ENCODE measurements at places on chromosomes 3 and 15.

DNA sequence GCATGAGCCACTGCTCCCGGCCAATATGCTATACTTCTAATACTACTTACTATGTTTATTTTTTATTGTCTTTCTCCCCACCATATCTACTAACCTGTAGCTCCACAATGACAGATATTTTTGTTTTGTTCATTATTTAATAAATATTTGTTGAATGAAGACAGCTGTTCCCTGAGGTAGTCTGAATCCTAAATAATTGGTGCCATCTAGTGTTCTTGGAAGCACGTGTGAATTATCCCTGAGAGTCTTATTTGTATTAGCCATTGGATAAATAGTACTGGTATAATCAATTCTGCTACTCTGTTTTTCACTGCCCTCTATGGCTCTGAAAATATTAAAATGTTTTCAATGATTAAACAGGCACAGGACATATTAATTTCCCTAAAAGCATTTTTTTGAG is 5.6 kb upstream of the APPL1 start:
- peak; percentile 4 for DNase-seq

DNA sequence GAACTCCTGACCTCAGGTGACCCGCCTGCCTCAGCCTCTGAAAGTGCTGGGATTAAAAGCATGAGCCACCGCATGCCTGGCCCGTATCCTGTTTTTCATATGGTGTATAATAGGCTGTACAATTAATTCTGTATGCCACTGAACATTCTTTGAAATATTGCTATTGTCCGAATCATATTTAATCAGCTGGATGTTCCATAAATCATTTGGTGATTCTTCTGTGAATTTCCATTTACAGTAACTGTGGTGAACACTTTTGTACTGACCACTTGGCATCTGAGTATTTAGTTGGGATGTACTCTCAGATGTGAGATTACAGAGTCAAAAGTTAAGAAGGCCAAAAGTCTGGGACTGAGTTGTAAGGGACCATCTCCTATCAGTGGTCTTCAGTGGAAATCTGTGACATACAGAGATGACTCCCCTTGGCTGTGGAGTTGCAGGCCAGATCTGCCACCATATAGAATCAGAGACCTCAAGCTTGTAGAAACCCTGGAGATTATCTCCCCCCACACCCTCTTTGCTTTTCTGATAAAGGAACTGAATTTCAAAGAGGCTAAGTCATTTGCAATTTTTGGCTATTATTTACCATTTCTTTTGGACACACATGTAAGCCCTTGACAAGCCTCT is 25.7 kb upstream of the DYNC1LI1 start:
- no peak for DNase-seq

DNA sequence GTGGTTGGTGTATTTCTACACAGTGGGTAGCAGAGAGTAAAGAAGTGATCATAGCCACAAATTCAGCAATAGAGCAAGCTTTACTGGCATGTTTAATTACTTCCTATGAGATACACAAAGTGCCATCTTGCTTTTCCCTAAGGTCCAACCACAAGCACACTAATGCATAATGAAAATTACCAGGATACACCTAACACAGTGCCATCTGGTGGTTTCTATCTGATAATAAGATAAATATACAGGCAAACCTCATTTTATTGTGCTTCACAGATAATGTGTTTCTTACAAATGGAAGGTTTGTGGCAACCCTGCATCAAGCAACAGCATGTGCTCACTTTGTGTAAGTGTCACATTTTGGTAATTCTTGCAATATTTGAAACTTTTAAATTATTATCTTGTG is 223.0 kb downstream of the NSUN3 start:
- peak; percentile 10 for DNase-seq

- no peak for DNase-seq
Measured at GRCh38 chr3:189714991-189715961, 84.1 kb downstream of the TP63 start.

GRCh38 chr3:119662604-119663373 is 2.4 kb upstream of the POPDC2 start:
- no peak for DNase-seq

- DNase-seq: no peak
Measured at GRCh38 chr3:20683910-20684309, 497.9 kb upstream of the SGO1 start.

GRCh38 chr3:94132777-94133176 is 69.9 kb downstream of the NSUN3 start:
- DNase-seq: no peak

DNA sequence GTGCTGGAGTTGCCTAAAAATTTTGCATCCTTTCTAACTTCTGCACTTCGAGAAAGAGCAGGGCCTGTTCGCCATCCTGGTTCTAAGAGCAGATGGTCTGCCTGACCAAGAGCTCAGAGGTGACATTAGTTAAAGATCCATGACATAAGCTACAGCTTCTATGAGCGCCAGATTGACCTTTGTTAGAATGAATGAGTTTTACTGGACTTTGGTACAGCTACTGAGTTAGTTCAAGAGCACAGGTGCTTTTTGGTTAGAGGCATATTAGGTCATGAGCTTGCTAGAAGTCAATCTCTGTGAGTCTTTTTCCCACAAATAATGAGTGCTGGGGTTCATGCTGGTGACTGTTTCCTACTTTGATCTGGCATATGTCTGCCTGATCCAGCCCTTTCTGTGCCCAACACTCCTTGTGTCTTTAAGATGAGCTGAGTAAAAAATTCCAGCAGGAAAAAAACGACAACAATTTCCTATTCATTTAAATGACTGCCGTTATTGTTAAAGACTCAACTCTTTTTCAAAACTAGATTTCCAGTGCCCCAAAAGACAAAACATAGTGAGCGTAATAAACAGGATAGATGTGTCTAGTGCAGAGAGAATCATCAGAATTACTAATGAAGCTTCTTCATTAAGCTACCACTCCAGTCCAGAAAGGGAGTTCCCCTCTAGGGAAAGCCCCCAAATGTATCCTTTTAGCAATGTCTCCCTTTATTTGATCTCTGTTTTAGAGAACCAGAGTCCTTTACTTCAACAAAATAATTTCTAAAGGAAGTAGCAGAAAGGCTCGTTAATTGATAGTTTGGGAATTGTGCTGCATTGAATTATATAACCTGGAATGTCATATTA is 152.9 kb downstream of the SLCO3A1 start:
- no peak for DNase-seq

DNA sequence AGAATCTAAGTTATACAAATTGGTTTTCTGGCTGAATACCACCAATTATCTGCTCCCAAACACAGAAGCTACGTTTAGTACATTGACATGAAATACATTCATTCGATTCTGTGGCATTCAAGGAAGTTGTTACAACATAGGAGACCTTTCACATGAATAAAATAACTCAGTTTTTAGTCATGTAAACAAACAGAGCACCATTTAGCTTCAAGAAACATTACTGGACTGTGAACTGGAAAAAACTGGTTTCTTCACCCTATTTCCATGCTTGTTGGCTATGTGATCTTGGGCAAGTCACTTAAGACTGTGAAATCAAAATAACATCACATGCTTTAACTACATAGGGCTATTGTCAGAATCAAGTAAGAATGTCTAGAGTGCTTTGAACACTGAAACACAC is 46.2 kb downstream of the NRG4 start:
- DNase-seq: no peak

- no peak for DNase-seq
Measured at GRCh38 chr3:195385526-195385925, 57.3 kb downstream of the ACAP2 start.

DNA sequence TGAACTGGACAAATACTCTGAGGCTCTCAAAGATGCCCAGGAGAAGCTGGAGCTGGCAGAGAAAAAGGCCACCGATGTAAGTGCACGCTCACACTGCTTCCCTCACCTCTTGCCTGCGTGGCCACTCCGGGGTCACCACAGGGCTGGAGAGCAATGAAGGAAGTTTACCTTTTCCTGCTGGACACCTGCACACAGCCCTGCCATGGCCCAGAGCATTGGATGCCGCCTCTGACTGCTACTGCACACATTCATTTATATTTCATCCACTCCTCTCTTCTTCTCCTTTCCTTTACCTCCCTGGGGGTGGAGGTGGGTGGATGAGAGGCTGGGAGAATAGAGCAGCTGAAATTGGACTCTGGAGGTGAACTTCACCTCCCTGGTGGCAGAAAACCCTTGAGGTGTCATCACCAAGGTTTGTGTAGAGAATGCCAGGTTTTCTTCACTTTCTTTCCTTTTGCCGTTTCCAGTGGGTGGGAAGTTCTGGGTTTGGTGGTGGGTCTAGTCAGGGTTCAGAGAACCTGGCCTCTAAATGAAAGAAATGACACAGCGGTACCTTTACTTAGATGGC is 1.6 kb downstream of the TPM1 start:
- DNase-seq: no peak

DNA sequence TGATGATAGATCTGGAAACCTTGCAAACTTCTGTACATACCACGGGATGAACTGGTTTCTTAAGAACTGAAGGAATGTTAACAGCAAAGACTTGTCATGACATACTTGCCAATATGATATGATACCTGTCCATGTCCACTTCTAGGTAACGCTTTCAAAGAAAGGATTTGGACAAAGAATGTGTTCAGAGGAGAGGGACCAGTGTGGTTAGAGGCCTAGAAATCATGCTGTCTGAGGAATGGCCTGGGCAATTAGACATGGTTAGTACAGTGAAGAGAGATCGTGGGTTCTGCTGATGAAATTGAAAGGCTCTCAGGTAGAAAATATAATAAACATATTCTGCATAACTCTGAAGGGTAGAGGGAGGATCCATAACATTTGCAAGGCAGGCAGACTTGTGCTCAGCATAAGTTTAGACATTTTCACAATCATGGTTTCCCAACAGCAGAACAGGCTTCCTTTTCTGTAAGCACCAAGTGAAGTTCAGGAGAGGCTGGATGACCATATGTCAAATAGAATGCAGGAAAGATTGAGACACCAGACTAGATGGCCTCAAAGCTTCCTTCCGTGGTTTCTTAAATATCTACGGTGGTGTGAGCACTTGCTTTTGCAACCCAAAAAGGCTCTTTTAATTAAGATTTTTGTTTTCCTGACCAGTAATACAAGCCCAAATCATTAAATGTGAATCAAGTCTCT is 39.9 kb downstream of the TGFBR2 start:
- DNase-seq: no peak

DNA sequence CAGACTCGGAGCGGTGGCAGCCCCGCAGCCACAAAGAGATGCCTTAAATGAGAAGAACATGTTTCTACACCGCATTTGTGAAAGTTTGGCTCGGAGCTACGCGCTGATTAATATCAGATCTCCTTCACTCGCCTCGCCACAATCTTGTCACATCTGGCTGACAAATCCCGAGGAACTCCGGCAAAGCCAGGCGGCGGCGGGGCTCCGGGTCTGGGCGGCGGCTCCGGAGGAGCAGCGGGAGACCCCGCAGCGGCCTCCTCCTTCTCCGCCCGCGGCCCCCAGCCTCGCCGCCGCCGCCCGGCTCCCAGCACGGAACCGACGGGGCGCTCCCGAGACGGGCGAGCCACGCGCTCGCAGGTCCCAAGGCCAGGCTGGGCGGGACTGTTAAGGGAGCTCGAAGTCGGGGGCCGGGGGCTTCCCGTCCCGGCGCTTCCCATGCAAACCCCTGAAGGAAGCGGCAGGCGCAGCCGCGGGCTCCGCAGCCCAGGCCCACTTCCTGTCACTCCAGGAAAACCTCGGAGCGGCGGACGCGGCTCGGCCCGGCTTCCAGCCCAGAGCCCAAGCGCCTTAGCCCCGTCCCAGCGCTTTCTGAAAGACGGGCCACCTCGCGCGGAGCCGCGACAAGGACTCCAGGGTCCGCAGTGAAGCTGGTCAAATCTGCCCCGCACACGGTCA is 1.2 kb downstream of the BNC1 start:
- no peak for DNase-seq

DNA sequence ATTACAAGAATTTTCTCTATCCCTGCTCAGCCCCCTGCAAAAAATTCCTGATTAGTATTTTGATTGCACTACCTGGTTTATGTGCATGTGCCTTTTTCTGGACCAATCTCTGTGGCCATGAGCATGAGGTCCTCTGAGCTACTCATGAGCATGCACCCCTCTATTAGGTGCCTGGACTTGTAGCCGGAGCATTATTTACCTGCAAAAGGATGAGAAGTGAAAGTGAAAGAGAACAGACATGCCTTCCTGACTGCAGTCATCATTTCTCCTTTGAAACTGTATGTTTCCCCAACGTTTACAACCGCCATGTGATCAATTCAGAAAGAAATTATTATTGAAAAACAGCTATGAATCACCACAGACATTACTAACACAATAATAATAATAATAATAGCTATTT is 1008.8 kb downstream of the ROBO2 start:
- DNase-seq: no peak

- no peak for DNase-seq
Measured at GRCh38 chr3:150829408-150829807, 66.4 kb upstream of the SIAH2 start.

DNA sequence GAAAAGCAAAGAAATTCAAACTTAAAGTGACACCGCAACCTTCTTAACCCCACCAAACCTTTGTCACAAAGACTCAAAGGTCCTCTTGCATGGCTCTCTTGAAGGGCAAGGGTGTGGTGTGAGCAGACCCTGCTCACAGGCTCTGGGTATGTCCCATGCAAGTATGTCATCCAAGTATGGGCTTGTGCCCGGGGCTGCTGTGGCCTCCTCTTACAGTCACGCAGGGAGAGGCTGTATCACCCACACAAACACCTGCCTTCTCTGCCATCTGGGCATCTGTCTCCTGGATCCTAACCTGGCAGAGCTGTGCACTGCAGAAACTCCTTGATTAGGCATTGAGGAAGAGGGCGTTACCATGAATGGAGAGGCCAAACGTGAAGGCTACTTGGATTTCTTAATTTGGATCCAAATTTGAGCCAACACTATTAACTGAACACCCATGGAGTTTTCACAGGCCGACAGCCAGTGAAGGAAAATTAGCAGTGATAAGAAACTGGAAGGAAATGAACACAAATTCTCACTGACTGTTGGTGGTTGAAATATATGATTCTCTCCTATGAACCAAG is 146.6 kb downstream of the DUT start:
- peak; percentile 54 for DNase-seq

GRCh38 chr15:84552896-84553295 is 47.9 kb upstream of the ZSCAN2 start:
- no peak for DNase-seq

GRCh38 chr3:152394246-152394645 is 125.5 kb downstream of the MBNL1 start:
- no peak for DNase-seq

DNA sequence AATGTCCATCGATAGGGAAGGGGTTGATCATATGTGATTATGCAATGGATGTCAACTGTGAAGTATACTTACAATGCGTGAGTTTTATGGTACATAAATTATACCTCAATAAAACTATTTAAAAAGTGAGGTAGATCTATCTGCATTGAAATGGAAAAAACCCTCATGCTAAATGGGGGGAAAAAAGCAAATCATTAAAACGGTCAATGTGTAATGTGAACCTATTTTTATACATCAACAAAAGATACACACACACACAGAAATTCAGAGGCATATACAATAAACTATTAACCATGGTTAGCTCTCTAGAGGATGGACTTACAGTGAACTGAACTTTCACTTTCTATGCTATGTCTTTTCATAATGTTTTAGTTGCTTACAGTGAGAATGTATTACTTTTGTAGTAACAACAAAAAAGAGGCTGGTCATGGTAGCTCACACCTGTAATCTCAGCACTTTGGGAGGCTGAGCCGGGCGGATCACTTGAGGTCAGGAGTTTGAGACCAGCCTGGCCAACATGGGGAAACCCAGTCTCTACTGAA is 23.1 kb downstream of the STIMATE start:
- DNase-seq: no peak

GRCh38 chr15:71659730-71660067 is 150.7 kb upstream of the NR2E3 start:
- no peak for DNase-seq
